ENCODE measurements at places on chromosomes 4 and X. TPM values are rescaled to one million over a fixed set of nuclear protein-coding genes. Genes with fewer than 3 reads are reported as not detected.

Gene PNMA5
- total RNA-seq = not detected

Gene CHRDL1
- 145 TPM for total RNA-seq

Gene ZDHHC15
- 3.1 TPM for total RNA-seq

Gene PIGA
- 7.9 TPM for total RNA-seq

Gene ZNF157
- total RNA-seq = 0.66 TPM

Gene TMSB15A
- total RNA-seq = not detected

Gene TEX13D
- total RNA-seq = not detected

Gene PACRGL
- 30.2 TPM for total RNA-seq

Gene SPANXN4
- total RNA-seq = not detected

Gene N4BP2
- 5.9 TPM for total RNA-seq

Gene AWAT2
- total RNA-seq = not detected

Gene TEX13C
- not detected for total RNA-seq

Gene SLC25A31
- total RNA-seq = not detected

Gene SOWAHB
- total RNA-seq = 0.21 TPM

Gene C4orf50
- 0.30 TPM for total RNA-seq

Gene ARAF
- total RNA-seq = 41.0 TPM

Gene SH3D19
- total RNA-seq = 290 TPM

Gene FAM47E
- 4.6 TPM for total RNA-seq

Gene SULT1E1
- total RNA-seq = not detected

Gene XG
- total RNA-seq = 1.2 TPM
